ENCODE measurements at places on chromosomes 11 and 22. TPM values are rescaled to one million over a fixed set of nuclear protein-coding genes. Genes with fewer than 3 reads are reported as not detected.

DNA sequence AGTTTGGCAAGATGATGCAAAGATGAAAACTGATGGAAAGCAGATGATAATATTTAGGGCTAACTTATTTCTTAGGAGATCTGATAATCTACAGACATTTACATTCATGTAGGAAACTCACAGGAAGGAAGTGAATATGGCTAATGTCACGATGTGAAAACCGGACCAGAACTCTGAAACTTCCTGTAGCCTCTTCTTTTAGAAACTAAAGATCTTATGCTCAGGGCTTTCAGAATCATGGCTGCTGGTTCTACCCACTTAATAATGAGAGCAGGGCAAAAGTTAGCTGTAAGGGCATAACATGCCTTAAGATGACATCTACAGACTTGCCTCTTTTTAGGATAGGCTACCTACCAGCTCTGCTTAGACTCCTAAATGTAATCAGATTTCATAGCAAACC lies 15.2 kb downstream of the CPSF7 start:
- DNase-seq: no peak

GRCh38 chr11:42329929-42330565 lies 870.6 kb upstream of the LRRC4C start:
- no peak for DNase-seq

GRCh38 chr22:29517215-29517908 lies 36.2 kb downstream of the THOC5 start:
- no peak for DNase-seq

The KRTAP5-10 gene
- not detected for total RNA-seq

All from omental fat pad (tissue), 4 donors.